IPS-NIHi11 (cell line): ENCODE measurements at places on chromosomes 7 and 10.

GRCh38 chr10:113385021-113385999, 167.5 kb upstream of the HABP2 start:
- DNase-seq: peak; percentile 83

- no peak for DNase-seq
Observed at GRCh38 chr10:4826792-4827324, 851 bp downstream of the AKR1E2 start.

DNA sequence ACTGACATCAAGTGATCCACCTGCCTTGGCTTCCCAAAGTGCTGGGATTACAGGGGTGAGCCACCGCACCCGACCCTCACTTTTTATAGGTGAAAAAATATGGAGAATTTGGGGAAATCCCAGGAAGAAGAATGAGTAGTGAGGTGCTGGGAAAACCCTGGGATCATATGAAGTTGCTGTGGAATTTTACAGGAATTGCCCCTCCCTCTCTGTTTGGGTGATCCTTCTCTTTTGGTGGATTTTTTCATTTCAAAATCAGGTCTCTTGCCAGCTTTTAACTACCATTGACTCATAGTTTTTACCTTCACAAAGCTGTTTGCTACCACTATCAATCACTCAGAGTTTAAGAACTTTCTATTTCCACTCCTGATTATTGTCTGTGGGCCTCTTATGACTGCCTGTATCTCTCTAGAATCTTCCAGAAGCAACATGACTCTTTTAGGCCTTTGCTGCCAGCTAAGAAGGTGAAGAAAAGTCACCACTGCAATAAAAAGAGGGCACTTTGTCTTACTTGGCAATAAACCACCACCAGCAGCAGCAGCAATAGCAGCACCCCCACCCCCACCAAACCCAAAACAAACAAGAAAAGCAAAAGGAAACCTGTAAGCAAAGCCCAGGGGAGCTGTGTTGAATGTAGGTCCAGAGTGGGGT, 4.0 kb upstream of the GIMAP8 start:
- DNase-seq: no peak

GRCh38 chr10:43765516-43765915, 116.8 kb upstream of the ZNF32 start:
- no peak for DNase-seq

GRCh38 chr7:95303013-95303905, 21.1 kb downstream of the PON1 start:
- DNase-seq: peak; percentile 29

GRCh38 chr10:12103802-12104201, 25.7 kb upstream of the SEC61A2 start:
- DNase-seq: no peak

GRCh38 chr10:11046776-11047160, 29.1 kb downstream of the CELF2 start:
- no peak for DNase-seq

DNA sequence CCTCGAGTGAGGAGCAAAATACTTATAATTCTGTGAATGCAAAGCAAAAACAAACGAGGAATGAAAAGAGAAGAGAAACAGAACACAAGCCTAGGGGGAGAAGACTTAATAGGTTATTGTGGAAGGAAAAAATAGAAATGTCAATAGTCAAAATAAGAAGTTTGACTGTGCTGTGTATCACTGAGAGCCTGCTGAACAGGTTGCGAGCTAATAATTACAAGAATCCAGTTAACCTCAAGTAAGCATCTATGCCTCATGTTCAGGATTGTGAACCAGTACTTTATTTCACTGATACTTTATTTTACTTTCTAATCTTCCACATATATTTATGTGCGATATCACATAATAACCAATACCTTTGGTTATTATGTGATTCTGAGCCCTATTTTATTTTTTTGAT, 316.7 kb downstream of the OTUD1 start:
- DNase-seq: no peak

GRCh38 chr10:70227548-70228320, 5.5 kb downstream of the PPA1 start:
- DNase-seq: no peak

- DNase-seq: peak; percentile 53
Observed at GRCh38 chr10:80924063-80924952, 386.6 kb downstream of the SH2D4B start.

GRCh38 chr7:139560678-139561077, 37.2 kb downstream of the CLEC2L start:
- no peak for DNase-seq

GRCh38 chr7:39357648-39358047, 208.6 kb upstream of the YAE1 start:
- DNase-seq: peak; percentile 60

GRCh38 chr7:150406567-150407421, 27.7 kb downstream of the ZNF775 start:
- no peak for DNase-seq

DNA sequence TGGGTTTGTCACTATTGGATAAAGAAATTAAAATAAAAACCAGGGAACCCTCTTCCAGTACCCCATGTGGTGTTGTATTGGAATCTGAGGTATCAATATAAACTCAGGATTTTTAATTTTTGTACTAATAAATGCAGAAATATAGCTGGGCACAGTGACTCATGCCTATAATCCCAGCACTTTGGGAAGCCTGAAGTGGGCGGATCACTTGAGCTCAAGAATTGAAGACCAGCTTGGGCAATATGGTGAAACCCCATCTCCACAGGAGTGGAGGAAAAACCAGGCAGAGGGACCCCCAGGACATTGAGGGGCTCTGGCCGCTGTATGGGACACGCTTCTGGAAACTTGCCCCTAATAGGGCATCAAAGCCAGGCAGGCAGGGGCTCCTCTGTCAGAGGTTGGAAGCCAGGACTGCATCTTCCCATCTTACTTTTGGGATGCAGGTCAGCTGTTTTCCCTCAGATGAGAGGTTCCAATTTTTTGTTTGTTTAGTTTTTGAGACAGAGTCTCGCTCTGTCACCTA, 11.1 kb downstream of the ADIRF start:
- DNase-seq: no peak

DNA sequence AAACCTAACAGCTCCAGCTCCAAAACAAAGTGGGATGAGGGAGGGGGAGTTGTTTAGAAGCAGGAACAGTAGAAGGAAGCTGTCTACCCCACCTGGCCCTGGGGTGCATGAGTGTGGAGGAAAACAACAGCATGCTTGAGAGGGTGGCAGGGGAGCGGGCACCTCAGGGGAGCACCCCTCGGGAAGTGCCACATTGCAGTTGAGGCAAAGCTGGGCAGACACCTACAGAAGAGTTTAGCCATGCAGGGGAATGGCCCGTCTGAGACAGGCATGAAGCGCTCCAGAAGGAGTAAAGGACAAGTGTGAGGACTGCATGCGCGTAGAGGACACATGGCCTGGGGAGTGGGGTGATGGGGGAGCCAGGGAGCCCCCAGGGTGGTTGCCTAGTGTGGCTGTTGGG, 18.1 kb downstream of the CHAT start:
- DNase-seq: no peak

DNA sequence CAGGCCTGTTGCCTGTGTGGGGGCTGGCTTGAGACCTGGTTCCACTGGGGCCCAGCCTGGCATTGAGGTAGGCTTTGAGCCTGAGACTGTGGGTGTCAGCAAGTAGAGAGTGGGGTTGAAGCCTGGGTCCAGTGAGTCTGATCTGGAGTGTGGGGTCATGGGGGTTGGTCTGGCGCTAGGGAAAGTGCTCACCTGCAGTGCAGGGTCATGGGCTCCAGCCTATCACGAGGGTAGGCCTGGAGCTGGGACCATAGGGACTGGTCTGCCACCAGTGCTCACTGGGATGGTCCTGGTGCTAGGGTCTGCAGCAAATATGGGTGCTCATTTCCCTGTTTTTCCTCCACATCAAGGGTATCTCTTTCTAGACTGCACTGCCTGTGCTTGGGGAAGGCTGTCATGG, 95.4 kb upstream of the KLF14 start:
- no peak for DNase-seq

DNA sequence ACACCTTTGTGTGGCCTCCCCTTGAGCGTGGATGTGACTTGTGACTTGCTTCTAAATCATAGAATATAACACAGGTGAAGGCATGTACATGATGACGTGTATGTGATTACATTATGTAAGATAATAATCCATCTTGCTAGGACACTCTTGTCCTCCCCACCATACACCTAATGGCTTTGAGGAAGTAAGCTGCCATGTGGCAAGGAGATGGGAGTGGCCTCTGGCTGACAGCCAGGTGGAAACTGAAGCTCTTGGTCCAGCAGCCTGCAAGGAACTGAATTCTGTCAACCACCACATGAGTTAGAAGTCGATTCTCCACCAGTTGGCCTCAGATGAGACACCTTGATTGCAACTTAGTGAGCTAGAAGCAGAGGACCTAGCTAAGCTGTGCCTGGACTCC, 67.4 kb upstream of the ELN start:
- no peak for DNase-seq

DNA sequence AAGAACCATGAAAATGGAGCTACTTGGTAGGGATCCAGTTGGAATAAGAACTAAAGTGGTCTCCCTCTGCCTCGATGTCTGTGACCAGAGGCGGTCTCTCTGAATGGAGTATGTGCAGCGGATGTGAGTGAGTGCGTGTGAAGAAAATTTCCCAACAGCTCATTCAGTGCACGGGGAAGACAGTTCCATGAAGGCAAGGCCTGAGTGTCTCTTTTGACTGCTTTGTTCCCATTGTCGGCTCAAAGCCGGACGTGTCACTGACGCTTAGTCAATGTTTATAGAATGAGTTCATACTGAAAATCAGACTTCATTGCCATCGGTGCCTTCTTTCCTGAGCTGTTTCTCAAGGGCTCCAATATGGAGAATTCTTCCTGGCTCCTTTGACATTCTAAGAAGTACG, 55.3 kb upstream of the GRB10 start:
- DNase-seq: no peak

- no peak for DNase-seq
Observed at GRCh38 chr7:106294334-106294733, 9.6 kb upstream of the NAMPT start.

GRCh38 chr7:143002898-143003297, 24.0 kb downstream of the OR9A2 start:
- DNase-seq: no peak
